Natural killer cell treated with Interleukin-12 subunit alpha and Interleukin-12 subunit beta and Interleukin-15 and Interleukin-18, amount 100 ng/mL, for 72 hours (primary cell): ENCODE measurements at places on chromosomes 7 and 10. TPM values are rescaled to one million over a fixed set of nuclear protein-coding genes. Genes with fewer than 3 reads are reported as not detected.

- DNase-seq, result no peak
Measured at GRCh38 chr7:158386355-158386618, 201.3 kb downstream of the PTPRN2 start.

PNPLA8 gene
- 16.3 TPM for total RNA-seq

CHAT gene
- not detected for total RNA-seq

DNA sequence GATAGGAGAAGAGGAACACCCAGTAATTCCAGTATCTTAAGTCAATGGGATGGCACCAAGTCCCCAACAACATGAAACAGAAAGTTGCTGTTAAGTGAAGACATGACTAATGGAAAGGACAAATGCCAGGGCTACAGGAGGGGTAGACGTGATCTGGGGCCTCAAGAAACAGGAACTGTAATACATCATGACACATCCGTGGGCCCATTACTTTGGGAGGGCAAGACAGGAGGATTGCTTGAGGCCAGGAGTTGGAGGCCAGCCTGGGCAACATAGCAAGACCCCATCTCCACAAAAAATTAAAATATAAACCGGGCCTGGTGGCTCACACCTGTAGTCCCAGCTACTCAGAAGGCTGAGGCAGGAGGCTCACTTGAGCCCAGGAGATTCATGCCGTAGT is 408.6 kb upstream of the PRKCQ start:
- no peak for DNase-seq

DNA sequence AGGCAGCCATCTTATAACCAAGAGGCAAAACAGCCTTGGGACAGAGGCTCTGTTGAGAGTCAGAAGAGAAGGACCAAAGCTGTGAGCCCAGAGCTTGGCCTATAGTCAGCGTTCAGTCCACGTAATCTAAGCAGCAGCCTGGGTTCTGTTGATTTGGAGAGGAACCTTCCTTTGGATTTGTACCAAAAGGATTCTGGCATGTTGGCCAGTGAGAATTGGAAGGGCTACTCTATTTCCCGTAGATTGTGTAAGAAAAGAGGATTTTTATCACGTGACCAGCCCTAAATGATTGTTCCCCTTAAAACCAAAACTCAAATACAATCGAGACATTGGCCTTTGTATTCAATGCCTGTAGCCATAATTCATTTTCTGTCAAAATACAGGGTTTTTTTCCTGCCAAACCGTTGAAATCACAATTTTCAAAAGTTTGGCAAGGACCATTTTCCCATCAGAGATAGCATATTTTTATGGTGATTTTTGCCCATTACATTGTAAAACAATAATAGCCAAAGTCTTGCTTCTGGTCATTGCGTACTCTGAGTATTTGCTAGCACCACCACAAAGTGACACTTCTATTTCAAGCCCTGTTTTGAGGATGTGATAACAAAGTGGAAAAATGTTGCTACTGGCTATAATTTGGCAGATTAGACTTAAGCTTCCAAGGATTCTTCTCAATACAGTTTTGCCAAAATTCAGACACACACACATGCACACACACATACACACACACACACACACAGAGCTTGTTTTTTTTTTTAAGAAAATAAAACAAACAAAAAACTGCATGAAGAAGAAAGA is 23.1 kb upstream of the BMPER start:
- DNase-seq, result no peak

DNA sequence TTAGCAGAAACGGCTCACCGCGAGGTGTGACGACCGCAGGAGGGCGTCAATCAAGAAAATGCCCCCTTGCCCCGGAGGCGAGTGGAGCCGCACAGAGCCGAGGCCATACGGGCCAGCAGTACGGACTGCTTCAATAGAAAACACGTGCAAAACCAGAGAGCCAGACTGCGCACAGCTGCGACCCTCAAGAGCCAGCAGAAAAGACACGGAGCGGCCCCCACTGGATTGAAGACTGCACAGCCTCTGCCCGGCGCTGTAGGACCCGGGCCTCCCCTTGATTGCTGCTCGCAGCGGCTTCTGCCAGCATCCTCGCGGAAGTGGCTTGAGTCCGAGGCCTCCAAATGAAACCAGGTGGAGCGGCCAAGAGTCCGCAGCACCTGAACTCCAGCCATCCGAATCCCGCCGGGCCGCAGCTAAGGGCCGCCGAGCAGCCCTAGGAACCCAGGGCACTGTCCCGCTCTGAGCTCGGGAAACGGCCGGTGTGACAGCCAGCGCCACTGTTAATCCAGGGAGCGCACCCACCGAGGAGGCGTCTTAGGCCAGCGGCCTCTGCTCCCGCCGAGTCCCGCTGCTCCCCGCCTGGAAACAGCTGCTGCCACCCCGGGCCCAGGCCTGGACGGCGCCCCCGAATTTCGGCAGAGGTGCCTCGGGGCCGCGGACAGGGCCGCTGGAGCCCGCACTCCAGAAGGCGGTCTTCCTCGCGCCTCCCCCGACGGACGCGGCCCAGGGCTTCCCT is 660 bp upstream of the HHEX start:
- DNase-seq, result no peak

- DNase-seq, result no peak
Measured at GRCh38 chr10:86707505-86707904, 39.2 kb downstream of the LDB3 start.

DNA sequence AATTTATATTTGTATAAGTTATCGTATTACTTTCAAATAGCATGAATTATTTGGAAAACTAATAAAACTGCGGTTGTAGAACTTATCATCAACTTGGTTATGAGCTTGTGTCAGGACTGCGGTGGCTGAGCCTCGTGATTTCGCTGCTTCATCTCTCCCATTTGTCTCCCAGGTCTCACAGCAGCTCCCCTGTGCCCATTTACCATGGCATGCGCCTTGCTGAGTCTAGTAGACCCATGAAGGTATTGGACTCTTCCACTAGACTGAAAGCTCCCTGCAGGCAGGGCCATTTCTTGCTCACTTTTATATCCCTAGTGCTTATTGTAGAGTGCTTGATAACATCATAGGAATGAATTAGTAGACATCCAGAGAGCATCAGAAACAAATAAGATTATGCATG is 53.9 kb downstream of the CPXM2 start:
- no peak for DNase-seq

DNA sequence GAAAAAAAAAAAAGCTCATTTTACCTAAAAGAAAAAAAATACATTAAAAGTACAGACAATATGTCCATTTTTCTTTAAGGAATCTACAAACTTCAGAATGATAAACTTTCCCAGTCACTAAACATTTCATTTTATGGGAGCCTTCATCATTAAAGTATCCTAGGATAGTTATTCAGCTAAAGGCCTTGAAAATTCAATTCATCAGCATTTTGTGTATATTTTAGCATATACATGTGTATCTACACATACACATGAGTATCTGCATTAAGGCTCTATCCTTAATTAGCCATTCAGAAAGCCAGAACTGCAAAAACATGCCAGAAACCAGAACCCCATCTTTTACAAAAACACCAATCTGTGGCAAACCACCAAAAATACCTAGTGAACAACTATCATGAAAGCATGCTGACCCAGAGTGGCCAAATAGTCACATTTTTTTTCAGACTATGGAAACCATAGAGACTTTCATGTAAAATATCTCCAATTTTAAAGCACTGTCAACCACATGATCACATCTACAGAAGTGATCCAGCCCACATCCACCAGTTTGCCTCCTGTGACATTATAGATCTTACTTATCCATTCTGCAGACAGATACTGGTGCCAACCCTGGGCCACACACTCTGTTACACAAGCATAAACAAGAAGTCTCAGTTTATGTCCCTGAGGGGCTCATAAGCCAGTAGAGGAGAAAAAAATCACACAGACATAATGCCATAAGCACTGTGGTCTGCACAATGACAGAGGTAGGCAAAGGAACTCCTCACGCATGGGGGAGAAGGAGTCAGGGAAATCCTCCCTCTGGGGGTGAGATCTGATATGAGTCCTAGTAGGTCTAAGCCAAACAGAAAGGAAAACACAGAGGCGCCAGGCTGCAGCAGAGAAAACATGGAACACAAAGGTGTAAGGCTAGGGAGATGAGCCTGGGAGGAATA is 79.2 kb downstream of the SRPK2 start:
- no peak for DNase-seq

LLCFC1 gene
- total RNA-seq, result not detected

DNA sequence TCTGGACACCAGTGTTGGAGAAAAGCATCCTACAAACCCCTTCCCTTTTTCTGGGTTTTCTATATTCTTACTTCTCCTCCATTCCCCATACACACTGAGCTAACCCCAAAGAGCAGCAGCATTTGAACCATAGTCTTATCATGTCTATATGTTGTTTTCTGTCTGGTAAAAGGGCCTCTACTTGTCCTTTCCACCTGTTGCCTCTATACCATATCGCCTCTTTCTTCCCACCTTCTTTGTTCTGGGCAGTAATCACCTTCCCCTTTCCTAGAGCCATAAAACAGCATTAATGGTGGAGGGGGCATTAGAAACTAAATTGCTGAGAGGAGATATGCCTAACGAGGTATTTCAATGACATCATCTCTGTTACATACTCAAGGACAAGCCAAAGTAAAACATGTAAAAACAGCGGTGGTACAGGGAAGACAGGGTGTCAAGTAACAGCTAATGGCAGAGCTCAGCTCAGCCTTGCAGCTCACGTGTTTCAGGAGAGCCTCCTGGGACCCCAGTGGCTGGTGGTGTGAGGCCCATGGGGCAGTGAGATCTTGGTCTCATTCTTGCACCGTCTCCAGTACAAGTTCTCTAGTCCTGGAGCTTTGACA is 20.6 kb downstream of the NPY start:
- DNase-seq, result no peak

DNA sequence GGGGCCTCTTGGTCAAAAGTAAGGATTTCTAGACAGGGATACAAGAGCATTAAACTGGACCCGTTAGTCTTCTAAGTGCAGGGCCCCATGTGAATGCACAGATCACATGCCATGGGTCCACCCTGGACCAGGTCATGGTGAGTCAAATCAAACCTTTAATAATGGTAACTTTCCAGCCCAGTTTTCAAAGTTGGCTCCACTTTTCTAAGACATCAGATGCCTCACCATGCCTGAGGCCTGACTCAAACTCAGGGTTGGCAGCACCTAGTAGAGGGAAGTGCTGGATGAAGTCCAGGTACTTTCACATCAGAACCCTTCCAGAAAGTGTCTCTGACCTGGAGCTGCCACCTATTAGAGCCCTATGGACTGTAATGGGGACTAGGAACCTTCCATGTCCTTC is 9.7 kb upstream of the SMIM30 start:
- DNase-seq, result no peak

CUX1 gene
- total RNA-seq, result 25.2 TPM

SLC35B4 gene
- total RNA-seq, result 32.0 TPM

HECW1 gene
- not detected for total RNA-seq

DNA sequence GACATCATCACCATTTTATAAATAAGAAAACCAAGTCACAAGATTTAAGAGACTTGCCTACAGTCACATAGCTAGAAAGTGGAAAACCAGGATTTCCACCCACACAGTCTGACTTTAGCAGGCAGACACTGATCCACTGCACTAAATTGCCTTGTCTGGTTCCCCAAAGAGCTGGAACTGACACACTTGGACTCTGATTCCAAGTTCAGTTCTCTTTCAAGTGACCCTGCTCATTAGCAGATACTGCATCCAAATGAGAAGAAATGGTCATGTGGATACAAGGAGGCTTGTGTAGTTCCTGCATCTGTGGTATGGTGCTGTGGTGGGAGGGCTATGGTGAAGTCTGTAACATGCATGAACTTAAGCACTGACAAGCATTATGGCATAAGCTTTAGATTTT is 180.1 kb upstream of the MKLN1 start:
- DNase-seq, result no peak

RAB11FIP2 gene
- total RNA-seq, result 10.7 TPM

UBTD1 gene
- total RNA-seq, result 3.3 TPM

- DNase-seq, result no peak
Measured at GRCh38 chr10:1737222-1738061, at the start of gene ADARB2. Gene ADARB2, minus strand, starts transcription at chr10:1737525.
